Islet precursor cell (in vitro differentiated cells): ENCODE measurements at places on chromosomes 5 and 9.

GRCh38 chr5:139458580-139459407 lies 3.7 kb downstream of the ECSCR start:
- no peak for DNase-seq

- DNase-seq, result no peak
These were observed 119.9 kb downstream of the CEMIP2 start for GRCh38 chr9:71648453-71648852.

DNA sequence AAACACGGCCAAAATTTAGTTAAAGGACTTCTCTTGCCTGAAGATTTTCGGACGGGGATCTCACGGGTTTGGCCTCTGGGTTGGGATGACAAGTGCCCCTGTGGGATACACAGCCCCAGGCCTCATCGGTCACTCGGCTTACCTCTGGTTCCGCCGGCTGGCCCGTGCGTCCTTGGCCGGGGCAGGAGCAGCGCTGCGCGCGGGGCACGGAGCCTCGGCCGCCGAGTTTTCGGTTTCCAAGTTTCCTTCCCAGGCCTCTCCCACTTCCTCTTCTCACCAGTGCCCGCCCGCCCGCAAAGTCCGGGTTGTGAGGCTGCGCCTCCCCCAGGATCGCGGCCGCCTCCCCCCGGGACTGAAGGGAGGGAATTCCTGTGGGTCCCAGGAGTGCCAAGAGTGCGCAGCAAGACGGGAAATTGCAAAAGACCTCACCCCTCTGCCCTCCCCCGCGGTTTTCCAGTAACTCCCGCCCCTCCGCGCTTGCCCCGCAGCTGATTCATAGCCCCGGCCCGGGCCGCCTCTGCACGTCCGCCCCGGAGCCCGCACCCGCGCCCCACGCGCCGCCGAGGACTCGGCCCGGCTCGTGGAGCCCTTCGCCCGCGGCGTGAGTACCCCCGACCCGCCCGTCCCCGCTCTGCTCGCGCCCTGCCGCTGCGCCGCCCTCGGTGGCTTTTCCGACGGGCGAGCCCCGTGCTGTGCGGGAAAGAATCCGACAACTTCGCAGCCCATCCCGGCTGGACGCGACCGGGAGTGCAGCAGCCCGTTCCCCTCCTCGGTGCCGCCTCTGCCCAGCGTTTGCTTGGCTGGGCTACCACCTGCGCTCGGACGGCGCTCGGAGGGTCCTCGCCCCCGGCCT lies at the start of gene OSMR:
TSS of gene OSMR (plus strand) at position 487 of the 853 bp plus-strand sequence. CDS start 23,033 bp downstream, outside the sequence.
- peak; percentile 92 for DNase-seq

DNA sequence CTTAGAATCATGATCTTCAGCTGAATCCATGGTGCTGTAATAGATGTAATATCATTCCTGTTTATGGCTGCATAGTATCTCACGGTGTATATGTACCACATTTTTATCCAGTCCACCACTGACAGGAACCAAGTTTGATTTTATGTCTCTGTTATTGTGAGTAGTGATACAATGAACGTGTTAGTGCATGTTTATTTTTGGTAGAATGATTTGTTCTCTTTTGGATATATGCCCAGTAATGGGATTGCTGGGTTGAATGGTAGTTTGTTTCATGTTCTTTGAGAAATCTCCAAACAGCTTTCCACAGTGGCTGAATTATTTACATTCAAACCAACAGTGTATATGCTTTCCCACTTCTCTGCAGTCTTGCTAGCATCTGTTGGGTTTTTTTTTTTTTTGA lies 175.1 kb upstream of the CDH10 start:
- DNase-seq, result no peak

- DNase-seq, result no peak
These were observed 372.3 kb downstream of the CDH18 start for GRCh38 chr5:19615661-19616060.

GRCh38 chr5:171420431-171421241 lies 1.2 kb downstream of the FGF18 start:
- peak; percentile 64 for DNase-seq

DNA sequence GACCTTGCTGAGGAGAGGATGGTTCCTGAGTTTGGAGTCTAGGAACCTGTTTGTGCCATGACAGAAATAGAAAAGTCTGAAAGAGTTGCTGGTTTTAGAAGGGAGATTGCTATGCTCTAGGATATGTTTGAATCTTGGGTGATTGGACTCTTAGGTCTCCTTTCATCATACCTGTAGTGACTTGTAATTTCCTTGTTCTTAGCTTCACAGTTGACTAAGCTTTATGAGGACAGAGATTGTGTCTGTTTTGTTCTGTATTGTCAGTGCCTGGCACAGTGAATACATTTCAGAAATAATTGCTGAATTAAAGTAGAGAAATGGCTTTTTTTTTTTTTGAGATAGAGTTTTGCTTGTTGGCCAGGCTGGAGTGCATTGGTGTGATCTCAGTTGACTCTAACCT lies 31.5 kb downstream of the GAPVD1 start:
- no peak for DNase-seq

- DNase-seq, result no peak
These were observed 16.5 kb upstream of the RLN2 start for GRCh38 chr9:5321058-5321457.

DNA sequence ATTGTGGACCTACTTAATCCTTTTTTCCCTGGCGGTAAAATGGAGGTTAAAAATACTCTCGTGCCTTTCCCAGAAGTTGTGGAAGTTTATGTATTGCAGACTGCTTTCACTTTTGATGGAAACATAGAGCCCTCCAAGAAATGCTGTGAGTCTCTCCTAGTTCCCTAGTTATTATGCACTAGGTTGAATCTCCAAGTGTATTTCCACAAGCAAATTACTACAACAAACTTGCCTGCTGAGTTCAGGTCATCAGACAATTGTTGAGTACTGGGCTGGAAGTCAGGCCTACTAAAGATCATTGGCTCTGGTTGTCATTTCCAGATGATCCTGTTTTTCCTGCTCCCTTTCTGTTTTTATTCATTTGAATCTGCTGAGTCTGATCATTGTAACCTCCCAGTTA lies 104.1 kb downstream of the CD180 start:
- DNase-seq, result no peak

GRCh38 chr9:112009656-112010055 lies 113.0 kb downstream of the UGCG start:
- no peak for DNase-seq

- no peak for DNase-seq
These were observed 31.0 kb downstream of the DOCK2 start for GRCh38 chr5:169667896-169668674.

DNA sequence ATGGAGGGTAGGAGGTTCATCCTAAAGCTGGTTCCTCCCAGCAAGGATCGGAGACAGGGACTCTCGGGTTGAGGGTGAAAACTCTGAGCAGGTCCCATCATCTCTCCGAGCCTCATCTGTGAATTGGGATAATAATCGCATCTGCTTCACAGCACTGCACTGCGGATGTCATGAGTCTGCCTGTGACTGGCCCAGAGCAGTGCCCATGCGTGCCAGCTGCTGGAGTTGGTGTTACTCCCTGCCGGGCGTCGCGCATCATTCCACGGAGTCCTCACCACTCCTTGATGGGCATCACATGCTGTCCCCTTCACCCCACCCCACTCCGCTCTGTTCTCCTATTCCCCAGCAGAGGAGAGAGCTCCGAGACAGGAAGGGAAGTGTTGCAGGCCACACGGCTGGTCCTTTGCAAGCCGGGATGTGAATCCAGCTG lies 35.1 kb upstream of the ORM1 start:
- no peak for DNase-seq

GRCh38 chr5:145161391-145161790 lies 673.8 kb downstream of the PRELID2 start:
- no peak for DNase-seq

DNA sequence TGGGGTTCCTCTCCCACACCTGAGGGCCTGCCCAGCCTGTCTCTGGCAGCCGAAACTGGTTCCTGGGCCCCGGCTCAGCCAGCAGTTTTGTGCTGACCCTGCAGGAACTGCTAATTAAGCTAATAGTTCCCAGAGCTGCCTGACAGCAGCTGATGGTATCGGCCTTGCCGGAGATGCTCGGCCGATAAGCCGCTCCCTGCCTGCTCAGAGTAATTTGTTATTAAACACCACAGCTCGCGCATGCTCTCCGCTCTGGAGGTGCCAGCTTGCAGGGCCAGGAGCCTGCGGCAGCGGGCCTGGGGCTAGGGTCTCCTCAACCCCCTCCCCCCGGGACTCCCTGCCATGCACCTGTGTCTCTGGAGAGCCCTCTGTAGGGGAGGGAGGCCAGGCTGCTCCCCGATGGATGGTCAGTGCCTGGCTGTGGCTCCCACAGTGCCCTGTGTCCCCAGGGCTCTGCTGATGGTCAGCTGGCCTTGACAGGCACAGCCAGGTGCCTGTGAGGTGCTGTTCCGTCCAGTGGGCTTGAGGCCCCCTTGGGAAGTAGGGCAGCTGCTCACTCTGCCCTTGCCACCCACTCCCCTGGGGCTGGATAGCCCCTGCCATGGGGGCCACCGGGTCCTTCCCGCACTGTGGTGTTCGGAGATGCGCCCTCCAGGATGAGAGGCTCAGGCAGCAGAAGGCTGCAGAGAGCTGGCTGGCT lies 41.7 kb downstream of the RXRA start:
- peak; percentile 88 for DNase-seq

- no peak for DNase-seq
These were observed 62.9 kb downstream of the DRD1 start for GRCh38 chr5:175381130-175381529.

GRCh38 chr9:121738968-121739367 lies 87.5 kb downstream of the DAB2IP start:
- DNase-seq, result no peak

- DNase-seq, result no peak
These were observed 1119.9 kb downstream of the TAF11L14 start for GRCh38 chr5:18754201-18754600.

GRCh38 chr5:113068559-113068958 lies 92.0 kb downstream of the DCP2 start:
- no peak for DNase-seq

DNA sequence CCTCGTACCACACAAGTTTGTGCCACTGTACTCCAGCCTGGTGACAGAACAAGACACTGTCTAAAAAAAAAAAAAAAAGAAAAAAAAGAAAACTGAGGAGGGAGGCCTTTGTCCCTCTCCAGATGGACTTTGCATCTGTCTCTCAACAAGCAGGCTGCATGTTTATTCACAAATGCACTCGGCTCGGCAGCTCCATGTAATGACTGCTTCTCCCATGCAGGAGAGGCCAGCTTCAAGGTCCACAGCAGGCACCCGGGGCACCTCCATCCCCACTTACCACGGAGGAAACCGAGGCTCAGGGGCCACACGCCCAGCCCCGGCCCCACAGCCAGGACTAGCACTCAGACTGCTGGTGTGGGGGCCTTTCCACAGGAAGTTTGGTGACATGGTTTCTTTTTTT lies 13.1 kb upstream of the NCS1 start:
- no peak for DNase-seq

DNA sequence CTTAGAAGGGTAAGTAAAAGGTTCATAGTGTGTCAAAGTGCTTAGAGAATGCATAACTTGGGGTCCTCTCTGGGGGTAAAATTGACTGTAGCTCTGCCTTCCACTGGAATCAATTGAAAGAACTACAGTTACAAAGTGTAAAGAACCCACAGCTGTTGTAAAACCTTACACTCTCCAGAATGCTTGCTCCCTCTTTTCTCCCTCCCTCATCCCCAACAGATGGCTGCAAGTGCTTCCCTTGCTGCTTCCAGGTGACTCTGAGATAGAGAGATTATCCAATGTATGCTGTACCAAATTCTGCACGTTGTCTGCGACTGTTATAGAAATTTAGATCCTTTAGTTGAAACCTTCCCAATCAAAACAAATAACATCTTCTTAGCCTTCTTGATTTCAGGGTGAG lies 126.0 kb downstream of the STK32A start:
- DNase-seq, result no peak

GRCh38 chr5:126579716-126580115 lies 15.3 kb downstream of the ALDH7A1 start:
- no peak for DNase-seq

- peak; percentile 63 for DNase-seq
These were observed 432.6 kb upstream of the SLC30A5 start for GRCh38 chr5:68661237-68661636.

GRCh38 chr5:130964231-130965202 lies 200.5 kb downstream of the HINT1 start:
- DNase-seq, result no peak

DNA sequence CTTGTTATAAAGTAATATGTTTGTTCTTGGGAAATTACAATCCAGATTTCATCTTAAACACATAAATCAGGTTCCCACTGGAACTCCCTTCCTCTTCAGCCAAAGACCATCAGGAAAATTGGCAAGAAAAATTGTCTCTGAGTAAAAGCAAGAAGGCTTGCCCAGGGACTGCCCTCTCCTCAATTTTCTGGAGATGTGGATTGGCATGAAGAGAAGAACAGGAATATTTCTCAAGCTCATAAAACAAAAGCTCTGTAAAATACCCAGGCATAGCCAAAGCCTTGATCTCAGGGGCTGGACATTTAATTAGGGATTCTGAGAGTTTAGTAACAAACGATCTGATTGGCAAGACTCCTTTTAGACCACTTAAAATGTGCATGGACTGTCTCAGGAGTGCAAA lies 223.4 kb downstream of the ZNF608 start:
- DNase-seq, result no peak

GRCh38 chr9:28584542-28584941 lies 1011.3 kb upstream of the C9orf72 start:
- DNase-seq, result no peak

- peak; percentile 90 for DNase-seq
These were observed at the start of gene STK32A for GRCh38 chr5:147234825-147235635. STK32A (plus strand) TSS chr5:147235026; CDS start chr5:147239635, 4,609 bp downstream.

- no peak for DNase-seq
These were observed 104.1 kb upstream of the NIPBL start for GRCh38 chr5:36772276-36773140.

DNA sequence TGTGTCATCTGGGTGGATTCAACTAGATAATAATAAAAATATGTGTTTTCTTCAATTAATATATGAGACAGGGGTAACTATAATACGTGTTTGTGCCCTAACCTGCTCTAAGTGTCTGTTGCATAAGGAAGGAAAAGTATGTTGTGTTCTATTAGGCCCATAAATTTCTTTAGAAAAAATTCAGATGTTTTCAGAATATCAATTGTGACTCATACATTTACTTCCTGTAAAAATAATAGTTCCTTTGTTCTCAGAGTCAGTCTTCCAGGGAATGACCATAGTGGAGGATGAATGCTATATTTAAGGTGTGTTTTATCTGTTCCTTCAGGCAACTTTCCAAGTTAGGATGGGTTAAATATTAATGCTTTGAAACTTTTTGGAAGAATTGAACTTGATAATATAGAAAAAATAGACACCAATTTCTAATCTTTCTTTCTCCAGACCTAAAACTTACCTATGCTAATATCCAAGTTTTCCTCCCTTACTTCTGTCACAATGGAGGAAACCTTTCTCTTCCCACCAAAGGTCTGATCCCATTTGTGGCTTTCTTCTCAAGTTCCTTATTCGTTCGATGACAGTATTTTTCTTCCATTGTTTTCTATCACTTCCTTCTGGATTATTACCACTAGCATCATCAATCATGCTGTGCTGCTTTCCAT lies 49.9 kb downstream of the ISL1 start:
- DNase-seq, result no peak

- no peak for DNase-seq
These were observed 95.5 kb downstream of the PDE8B start for GRCh38 chr5:77305956-77306355.

DNA sequence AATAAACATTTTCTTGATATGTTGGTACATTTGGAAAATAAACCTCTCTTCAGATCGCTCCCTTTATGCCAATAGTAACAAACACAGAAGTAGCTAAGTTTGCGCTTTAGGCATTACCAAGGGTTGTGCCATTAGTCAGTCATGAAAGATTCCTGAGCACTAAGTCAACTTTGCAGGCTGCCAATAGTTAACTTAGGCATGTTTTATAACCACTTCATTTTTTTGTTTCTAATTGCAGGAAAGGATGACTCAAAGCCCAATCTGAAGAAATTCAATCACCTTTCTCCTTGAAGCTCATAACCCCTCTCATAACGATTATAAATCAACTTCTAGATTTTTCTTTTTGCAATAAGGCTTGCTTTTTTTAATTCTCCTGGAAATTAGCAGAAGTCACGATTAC lies 517.0 kb downstream of the AGTPBP1 start:
- no peak for DNase-seq
